Activated T-helper 1 cell treated with anti-CD3 and anti-CD28 coated beads, Interleukin-12 subunit alpha, Interleukin-12 subunit beta, Interleukin-2, Interleukin-4 antibody, amounts not matched to agents 30 ng/mL and 10 ng/mL and 1 ng/mL, durations not matched to agents 14 hours and 24 hours and 36 hours (primary cell): ENCODE measurements at places on chromosomes 2 and 18.

DNA sequence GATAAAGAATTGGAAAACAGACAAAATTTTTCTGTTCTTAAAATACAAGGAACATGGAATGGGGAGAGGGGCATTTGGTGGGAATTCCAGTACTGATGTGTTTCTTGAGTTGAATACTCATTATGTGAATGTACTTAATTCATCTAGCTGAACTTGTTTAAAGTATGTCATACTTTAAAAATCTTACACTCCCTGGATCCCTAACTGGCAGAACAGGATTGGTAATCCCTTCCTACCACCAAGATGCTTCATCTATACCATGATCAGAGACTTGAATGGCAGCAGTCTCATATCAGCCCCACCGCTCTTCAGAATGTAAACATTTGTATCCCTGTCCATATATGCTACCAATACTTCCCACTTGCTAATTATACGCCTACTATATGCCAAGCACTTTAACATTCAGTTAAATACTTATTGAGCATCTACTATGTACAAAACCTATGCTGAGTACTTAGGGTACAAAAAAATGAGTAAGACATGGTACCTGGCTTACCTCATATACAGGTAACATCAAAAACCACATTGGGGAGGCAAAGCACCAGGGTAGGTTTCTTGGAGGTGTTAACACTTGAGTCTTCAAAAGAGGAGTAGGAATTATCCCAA, 5.3 kb downstream of the MEMO1 start:
- H3K4me3 ChIP-seq, result no peak overlapping the region
- no peak overlapping the region for H3K27ac ChIP-seq
- H3K4me1 ChIP-seq, result peaks cover 48% of the 10 kb centered on the region
- no peaks in the 10 kb centered on the region for H3K27me3 ChIP-seq
- DNase-seq, result no peak
- peaks cover 22% of the 10 kb centered on the region for H3K36me3 ChIP-seq

GRCh38 chr18:37403100-37403781, 162.4 kb downstream of the CELF4 start:
- no peak overlapping the region for H3K27ac ChIP-seq
- peaks cover 7% of the 10 kb centered on the region for H3K27me3 ChIP-seq
- no peak overlapping the region for H3K4me3 ChIP-seq
- H3K4me1 ChIP-seq, result no peaks in the 10 kb centered on the region

- H3K4me3 ChIP-seq, result no peak overlapping the region
- no peak for DNase-seq
- H3K4me1 ChIP-seq, result no peaks in the 10 kb centered on the region
- no peaks in the 10 kb centered on the region for H3K27me3 ChIP-seq
- H3K27ac ChIP-seq, result no peak overlapping the region
Measured at GRCh38 chr2:40202798-40203400, 249.0 kb downstream of the SLC8A1 start.

DNA sequence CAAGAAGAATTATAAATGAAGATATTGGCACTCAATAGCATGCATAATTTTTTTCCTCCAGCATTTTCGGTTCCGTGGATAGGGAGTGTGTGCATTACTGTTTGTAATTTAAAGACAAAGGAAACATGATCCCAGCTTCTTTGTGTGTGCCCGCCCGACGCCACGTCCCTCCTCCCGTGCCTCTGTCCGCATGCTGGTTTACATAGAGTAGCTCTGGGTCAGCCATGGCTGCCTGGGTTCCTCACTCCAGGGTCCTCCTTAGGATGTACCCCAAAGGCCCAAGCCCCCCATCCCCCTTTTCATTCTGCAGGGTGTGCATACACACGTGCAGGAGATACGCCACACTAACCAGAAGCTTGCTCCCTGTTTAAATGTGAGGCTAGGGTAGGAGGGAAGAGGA, 214.7 kb downstream of the KLHL29 start:
- no peaks in the 10 kb centered on the region for H3K4me1 ChIP-seq
- no peak overlapping the region for H3K27ac ChIP-seq
- no peaks in the 10 kb centered on the region for H3K27me3 ChIP-seq
- no peak for DNase-seq

- H3K27me3 ChIP-seq, result peaks cover 2% of the 10 kb centered on the region
- no peak for DNase-seq
- H3K4me3 ChIP-seq, result no peak overlapping the region
- H3K27ac ChIP-seq, result no peak overlapping the region
- no peaks in the 10 kb centered on the region for H3K36me3 ChIP-seq
Measured at GRCh38 chr2:158094487-158095092, 7.1 kb upstream of the UPP2 start.

DNA sequence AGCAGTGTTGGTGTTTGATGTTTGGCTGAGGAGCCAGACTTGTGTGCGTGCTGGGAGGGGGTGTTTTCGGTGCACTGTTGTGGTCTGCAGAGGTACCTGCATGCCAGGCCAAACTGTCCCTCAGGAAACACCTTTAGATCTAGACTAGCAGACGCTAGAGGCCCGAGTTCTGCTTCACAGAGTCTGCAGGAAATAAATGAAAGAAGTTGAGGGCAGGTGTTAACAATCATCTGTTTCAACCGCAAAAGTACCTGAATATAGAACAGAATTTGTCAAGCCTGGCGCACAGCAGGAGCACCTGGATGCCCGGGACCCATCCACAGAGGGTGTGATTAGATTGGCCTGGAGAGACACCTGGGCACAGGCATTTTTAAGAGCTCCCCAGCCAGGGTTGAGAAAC, 40.5 kb upstream of the REL start:
- no peak for DNase-seq
- no peaks in the 10 kb centered on the region for H3K36me3 ChIP-seq
- H3K4me3 ChIP-seq, result no peak overlapping the region

DNA sequence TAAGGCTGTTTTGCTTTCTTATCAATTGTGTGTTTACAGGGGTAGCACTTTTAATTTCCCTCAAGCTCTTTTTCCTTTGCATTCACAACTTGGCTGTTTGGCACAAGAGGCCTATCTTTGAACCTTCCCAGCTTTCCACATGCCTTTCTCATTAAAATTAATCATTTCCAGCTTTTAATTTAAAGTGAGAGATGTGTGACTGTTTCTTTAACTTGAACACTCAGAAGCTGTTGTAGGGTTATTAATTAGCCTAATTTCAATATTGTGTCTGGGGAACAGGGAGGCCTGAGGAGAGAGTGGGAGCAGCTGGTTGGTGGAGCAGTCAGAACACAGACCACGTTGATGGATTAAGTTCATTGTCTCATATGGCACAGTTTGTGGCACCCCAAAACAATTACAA, 4.7 kb downstream of the ASB1 start:
- H3K36me3 ChIP-seq, result peaks cover 44% of the 10 kb centered on the region
- no peak overlapping the region for H3K4me3 ChIP-seq
- no peak for DNase-seq
- no peak overlapping the region for H3K27ac ChIP-seq
- H3K4me1 ChIP-seq, result peaks cover 32% of the 10 kb centered on the region
- no peaks in the 10 kb centered on the region for H3K27me3 ChIP-seq

DNA sequence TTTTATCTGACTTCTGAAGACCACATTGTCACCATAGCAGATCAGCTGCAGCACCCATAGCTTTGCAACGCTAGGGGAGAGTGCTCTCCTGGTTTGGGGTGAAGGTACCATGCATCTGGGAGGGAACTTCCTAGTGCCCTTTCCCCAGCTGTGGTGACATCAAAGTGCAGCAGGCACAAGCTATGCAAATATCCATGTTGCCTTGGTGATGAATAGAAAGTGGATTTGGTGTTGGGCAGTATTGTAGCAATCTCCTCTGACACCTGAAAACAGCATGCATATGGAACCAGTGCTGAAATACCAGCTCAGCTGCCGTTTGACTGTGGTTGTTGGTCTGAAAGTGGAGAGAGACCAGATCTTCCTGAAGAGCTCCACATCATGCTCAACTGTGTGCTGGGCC, 37.1 kb downstream of the BCL2L11 start:
- H3K4me3 ChIP-seq, result no peak overlapping the region
- H3K4me1 ChIP-seq, result peaks cover 84% of the 10 kb centered on the region
- peak overlapping the region; percentile 65 for H3K27ac ChIP-seq
- DNase-seq, result no peak
- H3K36me3 ChIP-seq, result peaks cover 86% of the 10 kb centered on the region

DNA sequence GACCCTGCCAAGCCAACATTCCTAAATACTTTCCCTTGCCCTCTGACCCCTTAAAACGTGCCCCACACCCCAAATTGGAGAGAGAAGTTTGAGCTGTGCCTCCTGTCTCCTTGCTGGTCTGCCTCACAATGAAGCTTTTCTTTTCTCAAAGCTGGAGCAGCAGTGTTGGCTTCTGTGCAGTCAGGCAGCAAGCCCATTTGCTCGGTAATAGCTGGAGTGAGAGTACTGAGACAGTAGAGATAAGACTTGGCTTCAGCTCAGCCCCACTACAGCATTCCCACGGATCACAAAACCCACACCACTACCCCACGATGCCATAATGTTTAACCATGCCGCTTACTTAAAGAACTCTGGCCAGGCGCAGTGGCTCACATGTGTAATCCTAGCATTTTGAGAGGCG, 73.0 kb downstream of the NCAPH start:
- H3K27ac ChIP-seq, result peak overlapping the region; percentile 38
- peaks cover 5% of the 10 kb centered on the region for H3K27me3 ChIP-seq
- DNase-seq, result no peak
- H3K4me3 ChIP-seq, result no peak overlapping the region
- peaks cover 22% of the 10 kb centered on the region for H3K4me1 ChIP-seq
- no peaks in the 10 kb centered on the region for H3K36me3 ChIP-seq

DNA sequence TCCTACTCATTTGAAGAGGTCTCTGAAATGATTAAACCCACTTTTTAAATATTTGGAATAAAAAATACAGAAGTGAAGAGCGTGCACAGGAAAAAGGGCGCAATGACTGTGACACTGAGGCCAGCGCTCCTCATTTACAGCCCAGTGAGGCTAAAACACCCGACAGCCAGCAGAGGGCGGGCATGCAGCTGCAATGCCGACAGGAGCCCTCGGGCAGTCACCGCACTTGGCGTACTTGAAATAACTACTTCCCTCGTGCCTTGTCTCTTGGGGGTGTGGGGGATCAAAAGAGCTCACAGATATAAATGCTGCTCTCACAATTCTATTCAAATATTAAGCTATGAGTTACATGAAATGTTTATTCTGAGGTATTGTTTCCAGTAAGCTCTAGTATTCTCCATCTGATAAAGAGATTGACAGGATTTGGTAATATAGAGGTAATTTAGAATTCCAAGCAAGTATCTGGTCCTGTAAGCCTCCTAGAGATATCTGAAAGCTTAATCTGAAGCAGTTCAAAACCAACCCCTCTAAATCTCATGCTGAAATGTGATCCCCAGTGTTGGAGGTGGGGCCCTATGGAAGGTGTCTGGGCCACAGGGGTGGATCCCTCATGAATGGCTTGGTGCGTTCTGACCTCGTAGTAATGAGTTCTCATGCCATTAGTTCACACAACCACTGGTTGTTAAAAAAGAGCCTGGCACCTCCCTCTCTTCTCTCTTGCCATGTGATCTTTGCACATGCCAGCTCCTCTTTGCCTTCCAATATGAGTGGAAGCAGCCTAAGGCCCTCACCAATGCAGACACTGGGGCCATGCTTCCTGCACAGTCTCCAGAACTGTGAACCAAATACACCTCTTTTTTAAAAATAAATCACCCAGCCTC, 93.6 kb downstream of the ZAP70 start:
- peaks cover 22% of the 10 kb centered on the region for H3K36me3 ChIP-seq
- H3K4me3 ChIP-seq, result no peak overlapping the region
- H3K27ac ChIP-seq, result no peak overlapping the region

- no peaks in the 10 kb centered on the region for H3K4me1 ChIP-seq
- H3K27ac ChIP-seq, result no peak overlapping the region
- no peak for DNase-seq
- no peak overlapping the region for H3K4me3 ChIP-seq
Measured at GRCh38 chr2:62688771-62689170, 16.7 kb upstream of the EHBP1 start.

DNA sequence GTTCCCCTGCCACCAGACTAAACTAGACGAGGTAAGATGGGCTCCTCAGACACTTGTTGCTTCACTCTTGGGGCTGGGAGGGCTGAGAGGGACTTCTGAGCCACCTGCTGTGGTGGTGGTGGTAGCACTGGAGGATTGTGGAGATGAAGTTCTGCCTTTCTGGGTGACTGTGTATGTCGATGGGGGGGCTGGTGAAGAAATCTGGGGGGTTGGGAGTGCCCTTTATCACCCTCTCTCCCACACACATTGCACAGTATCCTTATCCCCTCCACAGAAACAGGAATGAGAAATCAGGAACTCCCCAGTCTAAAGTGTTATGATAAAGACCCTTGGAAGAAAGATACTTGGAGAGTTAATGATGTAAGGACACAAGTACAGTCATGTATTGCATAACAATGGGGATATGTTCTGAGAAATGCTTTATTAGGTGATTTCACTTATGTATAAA, 38.5 kb downstream of the HK2 start:
- H3K27me3 ChIP-seq, result no peaks in the 10 kb centered on the region
- H3K27ac ChIP-seq, result no peak overlapping the region
- peaks cover 23% of the 10 kb centered on the region for H3K4me1 ChIP-seq

DNA sequence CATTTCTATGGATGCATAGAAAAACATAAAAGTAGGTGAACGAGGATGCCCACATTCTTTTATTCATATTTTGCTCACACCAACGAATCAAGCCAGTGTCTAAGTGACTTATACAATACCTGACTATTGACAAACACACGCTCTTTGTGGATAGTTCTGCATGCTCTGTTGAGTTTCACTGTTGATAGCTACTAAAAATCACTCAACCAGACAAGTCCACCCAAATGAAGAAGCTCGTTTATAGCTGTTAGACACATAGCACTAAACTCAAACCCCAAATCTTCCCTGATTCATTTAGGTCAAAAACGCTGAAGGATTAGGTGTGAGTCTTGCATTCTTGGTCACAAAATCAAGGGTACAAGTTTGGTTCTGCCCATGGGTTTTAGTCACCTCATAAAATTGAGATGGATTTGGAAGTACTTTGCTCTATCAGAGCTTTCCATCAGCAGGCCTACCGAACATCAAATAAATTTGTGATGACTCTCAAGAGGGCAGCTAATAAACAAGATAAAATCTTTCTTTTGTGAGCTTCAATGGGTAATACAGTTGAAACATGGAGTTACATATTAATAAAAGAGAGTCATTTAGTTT, 92.7 kb upstream of the ETAA1 start:
- DNase-seq, result no peak
- no peak overlapping the region for H3K4me3 ChIP-seq
- no peaks in the 10 kb centered on the region for H3K36me3 ChIP-seq
- no peaks in the 10 kb centered on the region for H3K4me1 ChIP-seq
- no peak overlapping the region for H3K27ac ChIP-seq

GRCh38 chr2:102094917-102095316, 47.6 kb upstream of the IL1R1 start:
- H3K27me3 ChIP-seq, result peaks cover 15% of the 10 kb centered on the region
- H3K27ac ChIP-seq, result no peak overlapping the region
- H3K4me3 ChIP-seq, result no peak overlapping the region
- peaks cover under 1% of the 10 kb centered on the region for H3K4me1 ChIP-seq
- H3K36me3 ChIP-seq, result no peaks in the 10 kb centered on the region

DNA sequence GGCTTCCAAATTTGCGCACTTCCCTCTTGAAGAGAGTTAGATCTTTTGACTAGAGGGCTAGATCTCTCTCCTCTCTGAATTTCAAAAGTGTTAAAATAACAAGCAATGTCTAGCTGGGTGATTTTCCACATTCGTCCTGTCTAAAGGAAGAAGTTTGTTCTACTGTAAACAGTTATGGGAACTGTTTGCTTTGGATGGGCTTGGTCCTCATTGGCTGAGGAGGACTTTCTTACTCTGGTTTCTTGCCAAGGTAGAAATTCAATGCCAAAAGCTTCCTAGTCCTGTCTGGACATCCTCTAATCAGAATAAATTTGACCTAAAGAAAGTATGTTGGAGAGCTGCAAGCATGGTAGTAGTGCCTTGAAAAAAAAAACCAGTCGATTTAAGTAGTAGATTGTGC, 47.4 kb upstream of the RAPH1 start:
- no peak overlapping the region for H3K27ac ChIP-seq
- DNase-seq, result no peak
- H3K4me1 ChIP-seq, result peaks cover 43% of the 10 kb centered on the region
- peaks cover 38% of the 10 kb centered on the region for H3K27me3 ChIP-seq
- no peak overlapping the region for H3K4me3 ChIP-seq
